ENCODE measurements at places on chromosomes 12 and 14. TPM values are rescaled to one million over a fixed set of nuclear protein-coding genes. Genes with fewer than 3 reads are reported as not detected.

The CSRP2 gene
- not detected for total RNA-seq

The OR11H6 gene
- total RNA-seq = not detected

The DBX2 gene
- not detected for total RNA-seq

DNA sequence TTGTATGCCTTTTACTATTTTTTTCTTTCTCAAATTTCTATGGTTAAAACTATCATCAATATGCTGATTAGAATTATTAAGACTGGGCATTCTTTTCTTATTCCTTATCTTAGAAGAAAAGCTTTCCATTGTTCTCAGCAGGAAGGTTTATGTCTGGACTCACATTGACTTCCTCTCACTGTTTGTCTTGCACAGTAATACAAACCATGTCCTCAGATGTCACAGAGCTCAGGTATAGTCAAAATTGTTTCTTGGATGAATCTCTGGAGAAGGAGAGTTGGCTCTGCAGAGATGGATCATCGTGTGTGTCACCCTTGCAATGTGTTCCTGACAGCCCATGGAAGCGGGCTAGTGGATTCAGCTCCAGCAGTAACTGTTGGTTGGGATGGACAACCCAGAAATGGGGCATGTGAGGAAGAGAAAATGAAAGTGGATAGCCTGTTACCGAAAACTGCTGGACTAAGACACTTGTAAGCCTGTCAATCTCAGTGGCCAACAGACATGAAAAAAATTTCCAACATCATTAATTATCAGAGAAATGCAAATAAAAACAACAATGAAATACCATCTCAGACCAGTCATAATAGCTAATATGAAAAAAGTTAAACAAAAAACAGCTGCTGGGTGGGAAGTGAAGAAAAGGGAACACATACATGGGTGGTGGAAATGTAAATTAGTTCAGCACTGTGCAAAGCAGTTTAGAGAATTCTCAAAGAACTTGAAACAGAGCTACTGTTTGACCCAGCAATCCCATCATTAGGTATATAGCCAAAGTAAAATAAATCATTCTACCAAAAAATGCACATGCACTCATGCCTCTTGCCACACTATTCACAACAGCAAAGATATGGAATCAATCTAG is 967.8 kb downstream of the TMEM121 start:
- H3K4me1 ChIP-seq = peaks cover 8% of the 10 kb centered on the region
- no peak for DNase-seq
- no peaks in the 10 kb centered on the region for H3K36me3 ChIP-seq
- peak overlapping the region; percentile 67 for H3K27ac ChIP-seq

- peaks cover 5% of the 10 kb centered on the region for H3K36me3 ChIP-seq
- DNase-seq = no peak
- H3K4me1 ChIP-seq = no peaks in the 10 kb centered on the region
- H3K27me3 ChIP-seq = no peaks in the 10 kb centered on the region
- no peak overlapping the region for H3K27ac ChIP-seq
Measured at GRCh38 chr12:34602213-34602940, 580.1 kb downstream of the ALG10 start.

DNA sequence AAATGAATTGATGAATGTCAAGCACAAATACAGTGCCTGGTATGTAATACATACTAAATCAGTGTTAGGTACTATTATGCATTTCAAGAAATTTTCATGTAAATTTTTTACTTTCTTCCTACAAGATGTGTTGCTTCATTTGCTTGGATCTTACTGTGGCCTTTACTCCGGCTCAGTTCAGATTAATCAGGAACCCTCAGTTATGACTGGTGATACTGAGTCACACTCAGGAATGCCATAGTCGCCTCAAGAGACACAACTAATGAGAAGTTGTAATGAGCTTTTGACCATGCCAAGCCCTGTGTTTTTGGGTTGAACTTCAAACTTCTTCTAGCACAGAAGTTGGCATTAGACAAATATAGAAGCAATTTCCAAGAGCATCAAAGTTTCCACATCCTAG is 96.0 kb downstream of the TGFB3 start:
- no peak for DNase-seq
- H3K27ac ChIP-seq = no peak overlapping the region
- H3K27me3 ChIP-seq = no peaks in the 10 kb centered on the region
- H3K4me3 ChIP-seq = no peak overlapping the region
- H3K36me3 ChIP-seq = peaks cover 33% of the 10 kb centered on the region

DNA sequence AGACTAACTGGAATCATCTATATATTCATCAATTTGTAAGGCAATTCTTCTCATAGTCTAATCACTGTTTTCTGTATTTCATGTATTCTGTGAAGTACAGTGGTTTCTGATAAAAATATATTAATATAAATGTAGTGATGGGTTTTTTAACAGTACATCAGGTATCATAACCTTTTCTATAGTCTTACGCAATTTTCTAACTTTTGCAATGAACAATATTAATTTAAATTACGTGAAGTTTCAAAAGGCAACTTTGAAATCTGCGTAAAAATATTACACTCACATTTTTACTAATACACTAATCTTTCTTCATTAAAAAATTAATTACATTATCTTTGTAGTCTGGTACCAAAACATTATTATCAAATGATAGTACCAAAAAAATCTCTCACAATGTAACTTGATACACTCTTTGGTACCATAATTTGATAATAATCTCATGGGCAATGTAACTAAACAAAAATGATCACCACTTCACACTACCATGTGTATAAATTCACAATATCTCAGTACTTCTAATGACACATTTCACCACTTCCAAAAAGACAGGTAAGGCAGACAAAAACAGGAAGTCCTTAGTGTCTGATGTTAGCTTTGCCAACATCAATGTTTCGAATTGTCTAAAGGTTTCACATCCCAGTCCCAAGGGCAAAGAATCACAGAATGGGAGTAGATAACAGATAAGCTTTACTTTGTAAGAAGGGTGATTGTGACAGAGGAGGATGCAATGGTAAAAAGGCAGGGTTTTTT is 8.7 kb downstream of the DNAI7 start:
- no peaks in the 10 kb centered on the region for H3K36me3 ChIP-seq
- H3K27me3 ChIP-seq = no peaks in the 10 kb centered on the region
- peaks cover 14% of the 10 kb centered on the region for H3K4me1 ChIP-seq
- DNase-seq = peak; percentile 17
- peak overlapping the region; percentile 85 for H3K27ac ChIP-seq
- H3K4me3 ChIP-seq = peak overlapping the region; percentile 78

DNA sequence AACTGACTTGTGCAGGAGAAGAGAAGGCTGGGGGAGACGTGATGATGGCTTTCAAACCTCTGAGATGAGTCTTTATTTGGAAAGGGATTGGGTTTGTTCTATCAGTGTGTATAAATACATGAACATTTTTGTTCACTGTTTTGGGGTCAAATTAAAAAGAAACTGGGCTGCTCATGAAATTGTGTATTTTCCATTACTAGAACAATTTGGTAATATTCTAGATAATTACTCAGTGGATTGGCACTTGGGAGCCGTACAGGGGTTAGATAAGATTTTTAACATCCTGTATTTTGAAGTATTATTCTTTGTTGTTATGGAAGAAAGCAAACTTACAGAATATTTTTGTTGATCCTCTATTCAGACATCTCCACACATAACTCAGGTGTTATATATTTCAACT is 340.6 kb downstream of the PRKD1 start:
- H3K4me3 ChIP-seq = no peak overlapping the region
- H3K4me1 ChIP-seq = no peaks in the 10 kb centered on the region
- no peak overlapping the region for H3K27ac ChIP-seq
- H3K27me3 ChIP-seq = no peaks in the 10 kb centered on the region

GRCh38 chr12:2483713-2484112 is 311.1 kb upstream of the FKBP4 start:
- H3K36me3 ChIP-seq = no peaks in the 10 kb centered on the region
- no peaks in the 10 kb centered on the region for H3K4me1 ChIP-seq
- H3K27ac ChIP-seq = no peak overlapping the region
- no peak overlapping the region for H3K4me3 ChIP-seq
- no peaks in the 10 kb centered on the region for H3K27me3 ChIP-seq

DNA sequence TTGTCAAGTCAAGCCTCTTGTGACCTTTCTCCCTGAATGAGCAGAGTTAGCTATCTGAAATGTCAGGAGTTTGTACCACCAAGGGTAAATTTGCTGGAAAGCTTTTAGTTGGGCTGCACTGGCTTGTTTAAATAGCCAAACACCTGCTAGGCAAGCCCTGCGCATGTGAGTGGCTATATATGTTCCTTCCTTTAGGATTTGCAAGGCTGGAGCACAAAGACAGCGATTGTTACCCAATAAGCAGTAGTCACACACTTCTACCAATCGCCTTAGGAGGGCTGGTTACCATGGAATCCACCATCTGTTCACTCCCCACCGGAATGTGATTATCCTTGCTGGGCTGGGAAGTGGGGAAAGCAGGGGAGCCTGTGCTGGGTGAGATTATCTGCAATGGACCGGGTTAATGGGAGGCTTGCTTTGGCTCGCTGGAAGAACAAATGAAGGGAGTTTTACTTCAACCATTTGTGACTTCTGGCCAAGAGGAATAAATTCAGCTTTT is 102.5 kb downstream of the FGD4 start:
- H3K27me3 ChIP-seq = peaks cover 3% of the 10 kb centered on the region
- H3K4me3 ChIP-seq = no peak overlapping the region
- H3K36me3 ChIP-seq = no peaks in the 10 kb centered on the region

Measured in naive thymus-derived CD8-positive, alpha-beta T cell (primary cell).